ENCODE measurements at places on chromosomes 13 and 19. TPM values are rescaled to one million over a fixed set of nuclear protein-coding genes. Genes with fewer than 3 reads are reported as not detected.

Gene CGB7
- total RNA-seq, result 0.97 TPM

- peak; percentile 77 for DNase-seq
These were observed at the start of gene ENOX1 for GRCh38 chr13:43786766-43787517. Gene ENOX1 (minus strand): TSS chr13:43786972.

- peak; percentile 89 for DNase-seq
These were observed at the start of gene CAMSAP3 for GRCh38 chr19:7595466-7596133. Gene CAMSAP3 (plus strand): TSS chr19:7595863. CDS start chr19:7596003, 140 bp downstream.

DNA sequence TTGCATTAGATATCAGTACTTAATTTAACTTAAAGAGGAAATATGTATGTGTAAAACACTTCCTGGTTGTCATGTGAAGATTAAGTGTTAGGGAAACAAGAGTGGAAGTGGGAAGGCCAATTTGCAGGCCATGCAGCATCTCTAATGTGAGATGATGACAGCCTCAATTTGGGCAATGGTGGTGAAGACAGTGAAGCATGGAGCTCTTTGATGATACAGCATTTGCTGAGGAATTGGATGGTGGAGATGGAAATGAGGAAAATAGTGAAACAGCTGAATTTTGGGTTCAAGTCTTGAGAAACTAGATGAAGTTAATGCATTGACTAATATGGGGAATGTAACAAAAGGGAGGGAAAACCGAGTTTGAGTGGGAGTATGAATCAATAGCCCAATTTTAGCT is 231.7 kb upstream of the MIR17HG start:
- no peak for DNase-seq

DNA sequence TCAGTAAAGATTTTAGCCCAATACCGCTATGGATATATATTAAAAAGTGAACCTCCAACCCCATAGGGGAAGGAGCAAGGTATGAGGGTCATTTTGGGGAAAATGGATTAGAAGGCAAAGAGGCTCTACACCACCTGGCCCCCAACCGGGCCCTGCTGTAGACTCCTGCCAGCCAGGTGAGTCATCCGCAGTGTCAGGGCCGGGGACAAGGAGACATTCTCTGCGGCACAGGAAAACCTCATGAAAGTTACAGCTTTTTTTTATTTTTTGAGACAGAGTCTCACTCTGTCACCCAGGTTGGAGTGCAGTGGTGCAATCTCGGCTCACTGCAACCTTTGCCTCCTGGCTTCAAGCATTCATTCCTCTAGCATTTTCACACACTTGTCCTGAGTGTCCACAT is 32.0 kb downstream of the ZFR2 start:
- DNase-seq, result no peak

Gene CABP5
- total RNA-seq, result not detected

Data from GM23338 (cell line).